ENCODE measurements at places on chromosomes 7 and 10.

DNA sequence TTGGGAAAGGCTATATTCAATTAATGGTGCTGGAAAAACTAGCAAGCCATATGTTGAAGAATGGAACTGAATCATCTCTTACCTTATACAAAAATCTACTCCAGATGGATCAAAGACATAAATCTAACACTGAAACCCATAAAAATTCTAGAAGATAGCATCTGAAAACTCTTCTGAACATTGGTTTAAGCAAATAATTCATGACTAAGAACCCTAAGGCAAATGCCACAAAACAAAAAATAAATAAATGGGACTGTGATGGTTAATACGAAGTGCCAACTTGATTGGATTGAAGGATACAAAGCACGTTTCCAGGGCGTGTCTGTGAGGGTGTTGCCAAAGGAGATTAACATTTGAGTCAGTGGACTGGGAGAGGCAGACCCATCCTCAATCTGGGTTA lies 1130.0 kb downstream of the DNAJB9 start:
- no peak for DNase-seq

- no peak for DNase-seq
Measured at GRCh38 chr7:149625947-149626392, 128.4 kb upstream of the ZNF746 start.

- no peak for DNase-seq
Measured at GRCh38 chr10:77441353-77442166, 196.0 kb downstream of the KCNMA1 start.

- DNase-seq, result no peak
Measured at GRCh38 chr10:34477249-34477648, 337.8 kb downstream of the PARD3 start.

DNA sequence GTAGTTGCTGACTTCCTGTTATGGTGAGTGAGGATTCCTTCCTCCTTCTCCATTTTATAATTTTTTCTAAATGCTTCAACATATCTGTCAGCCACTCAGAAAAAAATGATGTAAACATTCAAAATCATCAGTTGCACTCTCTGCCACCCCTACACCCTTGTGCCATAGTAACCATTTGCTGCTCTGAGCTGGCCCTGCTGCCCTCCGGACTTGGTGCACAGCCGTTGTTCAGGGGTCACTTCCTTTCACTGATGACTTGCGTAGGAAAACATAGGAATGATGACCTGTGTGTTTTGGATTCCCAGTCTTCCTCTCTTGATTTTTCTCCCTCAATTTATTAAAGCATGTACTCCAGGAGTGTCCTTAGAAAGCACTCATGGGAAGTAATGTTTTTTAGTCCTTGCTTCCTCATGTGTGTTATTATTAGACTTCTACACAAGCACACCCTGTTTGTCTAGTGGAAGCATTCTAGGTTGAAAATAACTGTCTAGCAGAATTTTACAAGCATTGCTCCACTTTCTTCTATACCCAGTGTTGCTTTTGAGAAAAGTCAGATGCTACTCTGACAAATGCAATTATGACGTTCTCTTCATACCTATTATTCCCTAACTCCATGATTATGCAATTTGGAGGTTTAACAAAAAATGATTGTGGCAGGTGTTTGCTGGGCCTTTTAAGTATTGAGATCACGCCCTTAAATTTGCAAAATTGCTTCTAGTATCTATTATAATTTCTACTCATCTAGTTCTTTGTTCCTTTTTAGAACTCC lies 62.6 kb upstream of the MTPN start:
- no peak for DNase-seq
